HS-27A (cell line): ENCODE measurements at places on chromosomes 3 and 15.

DNA sequence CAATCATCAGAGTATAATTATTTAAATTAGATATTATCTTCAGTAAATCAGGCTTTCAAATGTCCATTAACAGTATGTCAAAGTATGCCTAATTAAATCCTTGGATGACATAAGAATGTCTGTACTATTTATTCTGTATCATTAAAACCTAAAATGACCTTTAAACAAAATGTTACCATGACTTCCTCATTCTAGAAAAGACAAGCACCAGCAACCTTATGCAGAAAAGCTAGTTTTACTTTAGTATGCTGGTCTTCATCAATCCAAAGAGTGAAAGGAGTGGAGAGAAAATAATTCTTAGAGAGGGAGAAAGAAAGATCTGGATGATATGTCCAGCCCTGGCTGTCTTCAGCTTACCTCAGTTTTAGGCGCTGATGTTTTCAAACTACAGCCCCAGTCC lies 140.1 kb upstream of the UBE2E2 start:
- no peak for DNase-seq

DNA sequence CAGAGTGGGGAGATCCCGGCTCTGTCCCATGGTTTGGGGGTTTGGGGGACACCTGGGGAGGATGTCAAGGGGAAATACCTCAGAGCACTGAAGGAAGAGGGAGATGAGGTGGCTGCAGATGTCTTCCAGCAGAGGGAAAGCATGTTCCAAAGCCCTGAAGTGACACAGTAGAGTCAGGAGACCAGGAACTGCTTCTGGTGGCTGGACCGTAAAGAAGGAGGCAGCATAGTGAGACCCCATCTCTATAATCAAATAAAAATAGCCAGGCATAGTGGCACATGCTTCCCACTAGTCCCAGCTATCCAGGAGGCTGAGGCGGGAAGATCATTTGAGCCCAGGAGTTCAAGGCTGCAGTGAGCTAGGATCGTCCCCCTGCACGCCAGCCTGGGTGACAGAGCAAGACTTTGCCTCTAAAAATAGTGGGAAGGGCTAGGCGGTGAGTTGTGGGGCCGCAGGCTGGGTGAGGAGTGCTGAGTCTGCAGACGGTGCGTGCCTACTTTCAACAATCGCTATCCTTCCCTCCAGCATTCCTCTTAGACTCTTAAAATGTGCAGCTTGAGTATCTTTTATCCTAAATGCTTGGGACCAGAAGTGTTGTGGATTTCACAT lies 26.2 kb downstream of the HES1 start:
- DNase-seq, result no peak

- DNase-seq, result no peak
These were observed 21.0 kb downstream of the RFT1 start for GRCh38 chr3:53109190-53109589.

- no peak for DNase-seq
These were observed 26.2 kb upstream of the CLDN16 start for GRCh38 chr3:190361791-190362190.

DNA sequence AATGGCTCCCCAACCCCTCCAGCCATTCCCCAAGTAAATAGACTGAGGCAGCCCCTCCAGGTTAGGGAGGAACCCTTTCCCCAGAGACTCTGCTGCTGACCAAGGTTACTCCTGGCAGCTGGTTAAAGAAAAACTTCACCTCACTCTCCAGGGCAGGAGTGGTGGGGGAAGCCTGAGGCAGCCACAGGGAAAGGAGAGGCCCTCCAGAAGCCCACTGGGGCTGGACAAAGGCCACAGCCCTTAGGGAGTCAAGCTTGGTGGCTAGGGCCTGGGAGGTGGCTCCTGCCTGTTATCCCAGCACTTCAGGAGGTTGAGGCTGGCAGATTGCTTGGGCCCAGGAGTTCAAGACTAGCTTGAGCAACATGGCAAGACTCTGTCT lies 923 bp downstream of the ACY1 start:
- no peak for DNase-seq

DNA sequence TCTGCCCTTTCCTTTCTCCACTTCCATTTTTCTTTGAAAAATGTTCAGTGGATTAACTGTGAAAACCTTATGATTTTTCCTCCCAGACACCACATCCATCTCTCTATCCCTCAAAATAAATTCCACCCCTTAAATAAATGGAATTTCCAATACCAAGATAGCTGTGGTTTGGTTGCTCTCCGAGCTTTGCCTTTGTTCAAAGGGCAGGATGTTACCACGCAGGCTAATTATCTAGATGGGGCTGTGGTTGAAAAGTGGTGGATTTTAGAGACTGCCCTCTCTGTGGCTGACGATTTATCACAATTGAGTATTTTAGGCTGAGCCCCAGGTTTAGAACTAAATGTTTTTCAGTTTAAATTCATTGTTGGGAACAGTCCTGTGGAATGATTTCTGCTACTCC lies 36.9 kb upstream of the CMSS1 start:
- DNase-seq, result no peak

DNA sequence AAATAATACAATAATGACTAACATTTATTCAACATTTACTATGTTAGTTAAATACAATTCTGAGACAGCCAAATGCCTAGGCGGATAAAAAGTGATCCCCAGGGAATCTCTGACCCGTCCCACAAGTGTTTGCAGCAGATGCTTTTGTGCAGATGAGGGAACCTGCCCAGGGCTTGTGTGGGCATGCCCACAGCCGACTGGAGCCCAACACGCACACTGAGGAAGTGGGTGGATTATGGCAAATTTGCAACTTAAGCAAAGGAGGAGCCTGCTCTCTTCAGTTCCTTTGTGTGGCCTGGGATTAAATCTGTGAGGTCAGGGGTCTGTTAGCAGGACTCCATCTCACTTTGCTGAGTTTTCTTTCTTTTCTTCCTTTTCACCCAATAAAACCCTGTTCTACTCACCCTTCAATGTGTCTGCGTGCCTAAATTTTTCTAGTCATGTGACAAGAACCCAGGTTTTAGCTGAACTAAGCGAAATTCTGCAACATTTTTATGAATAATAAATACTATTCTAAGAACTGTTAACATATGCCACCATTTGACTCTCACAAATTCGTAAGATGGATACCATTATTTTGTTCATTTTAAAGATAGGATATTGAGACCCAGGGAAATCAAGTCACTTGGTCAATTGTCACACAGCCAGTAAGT lies 13.9 kb upstream of the RTP1 start:
- DNase-seq, result no peak

GRCh38 chr3:35944926-35945710 lies 305.8 kb downstream of the ARPP21 start:
- DNase-seq, result no peak

GRCh38 chr3:19392150-19392549 lies 243.8 kb downstream of the KCNH8 start:
- DNase-seq, result no peak

- DNase-seq, result no peak
These were observed 1053.0 kb downstream of the TUSC7 start for GRCh38 chr3:117762621-117763037.

GRCh38 chr3:100869787-100870186 lies 123.4 kb downstream of the ABI3BP start:
- no peak for DNase-seq

GRCh38 chr15:35062738-35063099 lies 22.4 kb downstream of the NANOGP8 start:
- DNase-seq, result no peak

DNA sequence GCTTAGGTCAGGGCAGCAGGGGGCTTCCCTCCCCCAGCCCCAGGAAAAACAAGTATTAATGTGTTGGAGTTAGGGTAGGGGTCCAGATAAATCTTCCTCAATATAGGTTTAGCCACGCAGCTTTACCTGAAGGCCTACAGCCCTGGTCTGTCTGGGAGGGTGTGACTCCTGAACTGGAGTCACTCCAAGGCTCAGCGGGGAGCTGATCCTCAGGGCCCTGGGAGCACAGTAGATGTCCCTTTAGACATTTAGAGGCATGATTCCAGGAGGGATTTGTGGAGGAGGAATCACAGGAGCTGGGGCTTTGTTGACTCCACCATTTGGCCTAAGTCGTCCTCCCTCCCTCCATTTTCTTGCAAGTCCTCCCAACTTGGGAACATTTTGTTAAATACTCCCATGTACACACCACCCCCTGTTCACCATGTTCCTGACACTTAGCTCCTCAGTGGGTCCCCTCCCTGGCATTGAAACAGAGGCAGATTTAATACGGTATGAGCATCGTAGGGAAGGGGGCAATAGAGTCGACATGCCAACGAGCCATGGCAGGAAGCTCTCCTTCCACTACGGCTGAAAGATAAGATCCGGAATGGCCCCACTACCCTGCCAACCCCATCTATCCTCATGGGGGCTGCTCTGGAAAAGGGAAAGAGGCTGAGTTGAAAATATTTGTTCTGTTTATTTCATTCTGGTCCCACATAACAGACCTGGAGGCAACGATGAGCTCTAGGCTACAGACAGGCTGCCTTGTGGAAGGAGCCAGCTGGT lies 69.0 kb upstream of the LARS2 start:
- DNase-seq, result no peak

- no peak for DNase-seq
These were observed 224.2 kb downstream of the ITPR1 start for GRCh38 chr3:4717363-4717740.

GRCh38 chr3:17749705-17750293 lies 7.4 kb upstream of the TBC1D5 start:
- no peak for DNase-seq

DNA sequence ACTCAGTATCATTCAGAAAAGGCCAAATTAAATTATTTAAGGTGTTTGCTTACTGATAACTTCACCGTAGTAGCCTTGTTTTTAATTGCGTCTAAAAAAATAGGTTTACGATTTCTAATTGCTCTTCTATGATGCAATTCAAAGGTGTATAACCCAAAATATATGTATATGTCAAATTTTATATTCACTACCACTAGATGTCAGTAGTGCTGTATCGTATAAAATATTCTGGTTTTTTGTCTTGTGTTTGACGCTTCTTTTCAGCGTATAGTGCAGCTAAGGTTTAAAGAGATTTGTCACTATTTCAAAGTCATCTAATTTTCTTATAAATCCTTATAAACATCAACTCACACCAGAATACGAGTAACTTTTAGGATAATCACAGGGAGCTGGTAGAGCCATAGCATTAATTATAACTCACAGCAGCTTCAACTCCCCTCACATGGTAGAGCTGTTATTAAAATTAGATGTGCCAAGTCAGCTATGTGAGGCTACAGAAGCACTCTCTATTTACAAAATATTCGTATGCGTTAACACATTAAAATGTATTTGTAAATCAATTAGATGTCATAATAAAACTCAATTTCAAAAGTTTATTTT lies 3.5 kb downstream of the PFN2 start:
- no peak for DNase-seq

- peak; percentile 39 for DNase-seq
These were observed 214.5 kb downstream of the ZIC4 start for GRCh38 chr3:147191795-147192385.

- no peak for DNase-seq
These were observed 6.6 kb upstream of the TEX9 start for GRCh38 chr15:56358604-56359003.

GRCh38 chr3:54983266-54984099 lies 55.6 kb upstream of the LRTM1 start:
- no peak for DNase-seq

DNA sequence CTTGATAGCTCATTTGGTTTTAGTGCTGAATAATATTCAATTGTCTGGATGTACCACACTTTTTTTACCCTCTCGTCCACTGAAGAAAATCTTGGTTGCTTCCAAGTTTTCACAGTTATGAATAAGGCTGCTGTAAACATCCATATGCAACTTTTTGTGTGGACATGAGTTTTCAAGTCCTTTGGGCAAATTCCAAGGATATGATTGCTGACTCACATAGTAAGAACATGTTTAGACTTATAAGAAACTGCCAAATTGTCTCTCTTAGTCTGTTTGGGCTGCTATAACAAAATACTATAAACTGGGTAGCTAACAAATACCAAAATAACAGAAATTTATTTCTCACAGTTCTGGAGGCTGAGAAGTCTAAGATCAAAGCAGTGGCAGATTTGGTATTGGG lies 59.5 kb upstream of the TNFSF10 start:
- no peak for DNase-seq

DNA sequence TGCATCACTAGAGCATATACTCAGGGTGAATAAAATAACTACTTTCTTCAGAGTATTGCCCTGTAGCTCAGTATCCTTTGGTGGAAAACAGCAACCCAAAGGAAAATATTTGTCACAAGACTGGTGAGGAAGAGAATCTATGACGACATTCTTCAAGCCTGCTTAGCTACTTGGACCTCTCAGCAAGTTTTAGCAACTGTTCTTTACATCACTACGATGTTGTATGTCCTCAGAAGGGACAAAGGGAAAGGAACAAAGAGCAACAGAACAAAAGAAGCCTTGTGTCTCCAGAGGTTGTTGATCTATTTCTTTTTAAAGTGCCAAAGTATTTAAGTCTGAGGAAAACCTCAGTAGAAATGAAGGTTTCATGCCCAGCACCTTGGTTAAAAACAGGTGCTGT lies 746.7 kb downstream of the NAALADL2 start:
- no peak for DNase-seq

- no peak for DNase-seq
These were observed 3.0 kb downstream of the ADAMTS9 start for GRCh38 chr3:64684715-64685261.

GRCh38 chr15:91319371-91320059 lies 219.5 kb downstream of the SV2B start:
- no peak for DNase-seq

DNA sequence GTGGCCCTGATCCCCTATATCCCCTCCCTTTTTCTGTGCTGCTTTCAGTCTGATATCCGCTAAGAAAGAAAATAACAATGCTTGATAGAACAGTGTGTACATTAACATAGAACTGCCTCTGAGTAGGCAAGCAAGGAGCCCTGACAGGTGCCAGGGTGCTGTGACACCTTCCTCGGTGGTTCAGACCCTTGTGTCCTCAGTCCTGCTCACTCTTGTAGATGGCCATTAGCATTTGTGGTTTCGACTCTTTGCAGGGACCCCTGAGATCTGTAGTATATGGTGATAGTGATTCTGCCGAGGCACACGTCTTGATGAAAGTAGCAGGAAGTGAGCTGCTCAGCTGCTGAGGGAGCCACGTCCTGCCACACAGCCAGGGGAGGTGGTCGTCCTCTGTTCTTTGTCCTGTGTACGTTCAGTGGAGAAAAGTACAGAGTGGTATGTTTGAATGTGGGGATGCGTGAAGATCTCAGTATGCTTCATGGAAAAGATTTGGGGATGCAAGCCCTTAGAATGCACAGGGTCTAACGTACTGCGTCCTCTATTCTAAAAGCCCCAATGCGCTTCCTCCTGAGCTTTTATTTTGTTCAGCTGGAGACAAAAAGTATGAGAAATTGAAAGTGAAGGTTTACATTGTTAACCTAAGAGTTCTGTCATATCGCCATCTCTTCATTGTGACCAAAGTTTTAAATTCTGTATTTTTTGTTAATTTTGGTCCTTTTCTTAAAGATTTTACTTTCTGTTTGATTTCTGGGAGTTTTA lies 35.4 kb downstream of the PXYLP1 start:
- no peak for DNase-seq
